ENCODE measurements at places on chromosomes 4 and X.

DNA sequence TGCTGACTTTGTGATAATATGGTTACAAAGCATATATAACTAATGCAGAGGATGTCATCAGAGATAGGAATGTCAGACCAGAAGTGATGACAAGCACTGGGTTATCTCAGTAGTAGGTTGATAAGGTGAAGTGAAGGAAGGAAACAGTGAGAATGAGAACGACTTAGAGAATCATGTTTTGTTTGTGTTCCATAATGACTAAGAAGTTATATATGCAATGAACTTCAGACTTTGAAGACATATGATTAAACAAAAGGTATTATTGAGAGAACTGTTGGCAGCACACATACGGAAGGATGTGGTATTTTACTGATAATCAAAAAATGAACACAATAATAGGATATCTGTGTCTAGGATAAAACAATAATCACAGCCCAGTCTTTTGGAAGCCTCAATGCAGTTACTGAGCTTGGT, 18.3 kb upstream of the HHIP start:
- no peak for DNase-seq

DNA sequence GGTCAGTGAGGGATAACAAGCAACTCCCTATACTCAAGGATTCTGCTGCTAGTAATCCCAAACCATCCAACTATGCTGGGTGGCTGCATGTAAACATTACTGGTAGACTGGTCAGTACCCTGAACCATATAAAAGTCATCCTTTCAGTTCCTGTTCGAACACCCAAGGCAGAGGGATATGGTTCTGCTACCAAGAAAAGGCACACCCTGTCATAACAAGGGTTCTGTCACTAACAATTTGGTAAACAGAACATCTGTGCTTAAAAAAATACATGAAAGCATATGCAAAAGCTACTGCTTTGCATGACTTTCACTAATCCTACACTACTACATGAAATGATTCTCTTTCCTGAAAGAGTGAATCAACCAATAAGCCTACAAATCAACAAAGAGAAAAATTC, 76.8 kb upstream of the MCF2 start:
- no peak for DNase-seq

DNA sequence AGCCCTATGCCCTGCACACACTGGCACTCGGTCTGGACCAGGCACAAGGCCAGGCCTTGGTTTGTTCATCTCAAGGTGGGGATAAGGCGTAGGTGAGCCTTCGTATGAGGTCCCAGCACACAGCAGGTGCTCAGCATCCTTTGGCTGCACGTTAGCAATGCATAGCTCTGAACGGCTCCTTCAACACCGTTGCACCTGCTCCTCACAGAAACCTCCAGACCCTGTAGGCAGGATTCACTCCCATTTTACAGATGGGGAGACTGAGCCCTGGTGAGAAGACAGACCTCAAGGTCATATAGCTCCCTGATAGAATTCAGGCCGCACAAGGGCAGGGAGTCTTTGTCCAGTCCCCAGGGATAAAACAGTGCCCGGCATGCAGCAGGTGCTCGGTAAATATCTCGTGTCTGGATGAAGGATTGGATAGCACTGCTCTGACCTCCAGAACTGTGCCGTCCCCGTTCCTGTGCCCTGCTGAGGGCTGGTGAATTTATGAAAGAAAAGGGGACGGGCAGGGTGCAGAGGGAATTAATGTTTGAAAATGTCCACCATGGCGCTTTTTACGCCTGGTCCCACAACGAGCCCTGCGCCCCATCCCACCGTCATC, 2.4 kb downstream of the PPP2R2C start:
- DNase-seq: no peak

DNA sequence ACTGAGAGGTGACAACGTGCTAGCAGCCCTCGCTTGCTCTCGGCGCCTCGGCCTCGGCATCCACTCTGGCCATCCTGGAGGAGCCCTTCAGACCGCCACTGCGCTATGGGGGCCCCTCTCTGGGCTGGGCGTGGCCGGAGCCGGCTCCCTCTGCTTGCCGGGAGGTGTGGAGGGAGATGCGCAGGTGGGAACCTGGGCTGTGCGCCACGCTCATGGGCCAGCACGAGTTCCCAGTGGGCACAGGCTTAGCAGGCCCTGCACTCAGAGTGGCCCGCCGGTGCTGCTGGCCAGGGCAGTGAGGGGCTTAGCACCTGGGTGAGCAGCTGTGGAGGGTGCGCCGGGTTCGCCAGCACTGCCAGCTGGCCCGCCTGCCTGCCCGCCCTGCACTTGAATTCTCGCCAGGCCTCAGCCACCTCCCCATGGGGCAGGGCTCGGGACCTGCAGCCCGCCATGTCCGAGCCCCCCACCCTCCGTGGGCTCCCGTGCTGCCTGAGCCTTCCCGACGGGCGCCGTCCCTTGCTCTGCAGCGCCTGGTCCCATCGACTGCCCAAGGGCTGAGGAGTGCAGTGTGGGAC, 148.0 kb downstream of the RAPGEF2 start:
- no peak for DNase-seq

DNA sequence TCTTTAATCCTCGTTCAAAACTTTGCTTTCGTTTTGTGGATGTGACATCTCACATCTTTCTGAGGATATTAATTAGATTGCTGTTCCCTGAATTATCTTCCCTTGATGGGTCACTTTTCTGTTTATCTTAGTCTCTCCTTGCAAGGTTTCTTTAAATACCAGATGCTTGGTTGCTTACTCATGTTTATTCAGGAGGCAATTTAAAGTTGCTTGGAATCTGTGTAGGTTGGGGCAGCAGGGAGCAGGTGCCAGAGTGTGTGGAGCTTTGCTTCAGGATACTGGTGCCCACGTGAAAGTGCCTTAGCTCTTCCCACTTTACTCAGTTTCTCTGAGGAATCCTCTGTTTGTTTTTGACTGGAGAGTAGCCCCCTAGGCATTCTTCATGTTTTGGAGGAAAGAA, 24.0 kb downstream of the ANAPC4 start:
- DNase-seq: no peak

GRCh38 chr4:102552781-102553180, 51.6 kb downstream of the NFKB1 start:
- DNase-seq: no peak

DNA sequence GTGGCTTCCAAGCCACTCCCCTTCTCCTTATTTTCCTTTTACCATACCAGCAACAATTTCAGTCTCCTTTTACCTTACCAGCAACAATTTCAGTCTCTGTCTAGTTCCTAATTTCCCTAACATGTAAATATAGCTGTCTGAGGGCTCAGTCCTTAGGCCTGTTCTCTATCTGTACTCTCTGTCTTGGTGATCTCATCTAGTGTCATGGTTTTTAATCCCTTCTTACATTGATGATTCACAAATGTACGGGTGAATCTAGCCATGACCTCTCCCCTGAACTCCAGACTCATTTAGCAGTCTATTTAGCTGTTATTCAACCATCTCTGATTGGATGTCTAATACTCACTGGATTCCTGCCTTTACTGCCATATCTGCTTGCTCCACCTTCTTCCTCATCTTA, 7.2 kb downstream of the IL15 start:
- DNase-seq: no peak

DNA sequence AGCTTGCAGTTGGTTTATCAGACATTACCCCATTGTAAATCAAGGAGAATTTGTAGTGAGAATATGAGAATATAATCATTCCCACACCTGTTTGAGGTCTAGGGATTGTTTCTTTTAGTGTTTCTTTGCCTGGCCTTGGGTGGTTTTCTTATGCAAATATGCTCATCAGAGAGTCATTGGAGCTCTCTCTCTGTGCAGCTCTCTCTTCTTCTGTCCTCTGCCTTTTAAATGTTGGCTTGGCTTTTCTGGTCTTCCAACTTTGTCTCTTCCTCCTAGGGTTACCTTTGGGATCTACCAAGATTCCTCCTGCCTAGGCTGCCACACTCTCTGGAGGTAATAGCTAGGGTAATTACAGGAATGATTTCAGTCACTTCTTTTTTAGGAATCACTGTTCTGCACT, 102.3 kb upstream of the ARSJ start:
- DNase-seq: no peak

GRCh38 chrX:9562851-9563250, 98.0 kb downstream of the TBL1X start:
- peak; percentile 12 for DNase-seq

DNA sequence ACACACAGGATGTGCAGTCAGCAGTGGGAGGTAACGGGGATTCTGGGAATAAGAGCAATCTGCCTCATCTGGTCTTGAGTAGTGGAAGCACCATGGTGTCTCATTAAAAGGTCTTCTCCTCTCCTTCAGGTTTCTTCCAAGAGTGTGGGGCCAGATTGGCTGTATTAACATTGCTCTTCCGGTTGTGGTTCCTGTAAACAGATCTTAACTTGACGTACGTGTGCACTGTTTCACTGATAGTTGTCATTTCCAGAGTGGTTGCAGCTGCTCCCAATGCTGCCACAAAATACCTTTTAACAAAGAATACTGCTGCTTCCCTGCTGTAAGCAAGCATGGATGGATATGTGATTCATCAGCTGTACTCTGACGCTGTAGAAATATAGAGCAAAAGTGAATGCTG, 1443.4 kb upstream of the TENM3 start:
- DNase-seq: no peak

- no peak for DNase-seq
Observed at GRCh38 chr4:24249972-24250371, 334.4 kb downstream of the DHX15 start.

DNA sequence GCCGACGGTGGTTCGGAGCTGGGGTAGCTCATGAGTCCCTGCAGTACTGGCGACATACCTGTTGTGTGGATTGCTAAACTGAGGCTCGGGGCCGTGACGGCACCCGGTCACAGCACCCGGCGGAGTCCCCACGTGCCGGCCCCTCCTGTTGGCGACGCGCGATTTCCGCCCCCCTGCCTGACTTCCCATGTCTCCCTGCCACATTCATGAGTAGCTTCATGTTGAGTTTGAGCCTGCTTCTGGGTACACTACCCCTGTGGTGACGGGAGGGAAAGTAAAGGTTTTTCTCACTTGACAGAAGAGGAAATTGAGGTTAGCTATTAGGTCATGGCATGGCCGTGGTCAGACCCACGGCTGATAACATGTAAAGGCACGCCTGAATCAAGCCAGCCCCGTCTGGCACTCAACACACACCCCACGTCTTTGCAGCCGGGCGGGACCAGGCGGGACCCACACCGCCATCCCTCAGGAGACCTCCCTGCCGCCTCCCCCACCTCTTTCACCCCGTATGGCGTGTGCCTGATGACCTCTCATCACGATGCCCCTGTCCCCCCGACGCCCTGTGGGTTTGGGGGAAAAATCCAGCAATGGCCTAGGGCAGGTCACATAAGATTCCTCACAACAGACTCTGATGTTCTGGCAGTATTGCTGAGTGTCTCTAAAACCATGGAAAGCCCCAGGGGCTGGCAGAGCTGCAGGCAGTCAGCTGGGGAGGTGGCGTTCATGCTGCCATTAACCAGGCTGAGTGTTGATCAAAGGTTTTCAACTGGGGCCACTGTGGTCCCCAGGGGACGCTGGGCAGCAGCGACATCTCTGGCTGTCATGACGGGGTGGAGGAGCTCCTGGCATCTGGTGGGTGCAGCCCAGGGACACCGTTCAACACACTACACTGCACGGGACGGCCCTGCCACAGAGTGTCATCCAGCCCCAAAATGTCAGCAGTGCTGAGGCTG, 29.2 kb downstream of the P2RY8 start:
- DNase-seq: no peak

- DNase-seq: no peak
Observed at GRCh38 chr4:92629302-92629701, 325.5 kb downstream of the GRID2 start.

- no peak for DNase-seq
Observed at GRCh38 chr4:139764686-139765310, 99.2 kb downstream of the MGST2 start.

GRCh38 chr4:56040842-56041241, 92.1 kb downstream of the CEP135 start:
- DNase-seq: no peak

GRCh38 chr4:101862595-101862994, 72.1 kb downstream of the BANK1 start:
- DNase-seq: no peak

DNA sequence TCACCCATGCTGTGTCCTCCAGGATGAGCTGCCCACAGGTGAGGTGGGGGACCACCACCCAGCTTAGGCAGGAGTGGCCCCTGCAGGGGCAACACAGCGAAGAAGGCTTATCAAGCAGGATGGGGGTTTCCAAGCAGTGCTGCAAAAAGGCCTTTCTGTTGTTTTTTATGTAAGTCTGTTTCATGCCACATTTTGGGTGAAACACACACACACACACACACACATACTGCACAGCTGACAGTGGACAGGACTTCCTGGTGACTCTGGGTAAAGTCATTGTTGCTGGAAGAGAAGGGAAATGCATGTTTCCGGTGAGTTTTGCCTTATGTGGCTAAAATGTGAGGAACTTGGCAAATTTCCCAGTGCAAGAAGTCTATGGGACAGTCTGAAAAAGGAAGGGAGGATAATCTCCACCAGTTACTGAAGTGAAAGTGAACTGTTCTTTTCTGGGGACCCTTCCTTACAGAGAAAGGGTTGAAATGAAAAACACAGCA, 119.2 kb downstream of the IRF2 start:
- DNase-seq: no peak

GRCh38 chrX:53918702-53919101, 125.6 kb downstream of the PHF8 start:
- DNase-seq: no peak

- no peak for DNase-seq
Observed at GRCh38 chr4:131644619-131645018, 1504.5 kb upstream of the PCDH10 start.

DNA sequence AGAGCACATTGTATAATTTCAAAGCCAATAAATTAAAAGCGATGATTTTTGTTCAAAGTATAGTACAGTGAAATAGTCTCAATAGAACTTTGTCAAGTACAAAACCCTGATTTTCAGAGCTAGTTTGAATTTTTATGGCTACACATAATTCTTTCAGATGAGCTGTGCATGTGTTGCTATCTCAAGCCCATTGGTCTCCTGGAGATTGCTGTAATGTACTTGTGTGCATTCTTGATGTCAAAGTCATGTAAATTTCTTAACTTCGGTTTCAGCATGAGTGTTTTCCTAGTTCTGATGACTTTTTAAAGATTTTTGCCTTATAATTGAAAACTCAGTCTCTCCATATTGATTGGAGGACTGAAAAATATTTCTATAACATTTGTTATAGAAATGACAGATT, 200.8 kb downstream of the CEP135 start:
- no peak for DNase-seq

DNA sequence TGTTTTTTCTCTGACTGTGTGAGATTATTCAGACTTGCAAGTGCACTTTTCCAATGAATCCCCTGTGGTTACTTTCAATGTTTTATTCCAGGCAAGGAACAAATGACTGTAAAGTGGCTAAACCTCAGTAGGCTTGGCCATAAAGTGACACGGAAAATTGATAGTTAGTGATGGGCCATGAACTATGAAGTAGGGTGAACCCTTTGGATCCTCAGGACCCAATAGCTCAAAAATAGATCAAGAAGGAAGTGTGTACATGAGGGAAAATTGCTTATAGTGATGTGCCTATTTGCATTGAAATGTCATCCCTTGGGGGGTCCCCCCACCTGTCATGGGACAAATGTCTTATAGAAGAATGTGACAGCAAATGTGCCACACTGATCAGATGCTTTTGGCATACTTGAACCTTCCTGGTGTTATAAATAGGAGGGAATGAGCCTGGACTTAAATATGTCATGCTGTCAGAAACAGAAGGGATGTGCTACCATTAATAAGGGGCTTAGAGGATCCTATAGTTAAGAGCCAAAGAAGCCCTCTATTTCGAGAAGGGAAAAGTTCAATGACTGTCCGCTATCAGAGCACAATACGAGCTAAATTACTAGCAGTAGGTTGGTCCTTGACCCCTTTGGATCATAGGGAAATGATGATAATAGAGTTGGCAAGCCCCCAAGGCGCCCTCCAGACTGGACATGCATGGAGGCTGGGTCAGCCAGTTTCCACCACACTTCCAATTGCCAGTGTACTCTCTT, 30.3 kb downstream of the SLC16A2 start:
- no peak for DNase-seq

Measured in T1000 (cell line).